ENCODE measurements at places on chromosomes 13 and 19. TPM values are rescaled to one million over a fixed set of nuclear protein-coding genes. Genes with fewer than 3 reads are reported as not detected.

DNA sequence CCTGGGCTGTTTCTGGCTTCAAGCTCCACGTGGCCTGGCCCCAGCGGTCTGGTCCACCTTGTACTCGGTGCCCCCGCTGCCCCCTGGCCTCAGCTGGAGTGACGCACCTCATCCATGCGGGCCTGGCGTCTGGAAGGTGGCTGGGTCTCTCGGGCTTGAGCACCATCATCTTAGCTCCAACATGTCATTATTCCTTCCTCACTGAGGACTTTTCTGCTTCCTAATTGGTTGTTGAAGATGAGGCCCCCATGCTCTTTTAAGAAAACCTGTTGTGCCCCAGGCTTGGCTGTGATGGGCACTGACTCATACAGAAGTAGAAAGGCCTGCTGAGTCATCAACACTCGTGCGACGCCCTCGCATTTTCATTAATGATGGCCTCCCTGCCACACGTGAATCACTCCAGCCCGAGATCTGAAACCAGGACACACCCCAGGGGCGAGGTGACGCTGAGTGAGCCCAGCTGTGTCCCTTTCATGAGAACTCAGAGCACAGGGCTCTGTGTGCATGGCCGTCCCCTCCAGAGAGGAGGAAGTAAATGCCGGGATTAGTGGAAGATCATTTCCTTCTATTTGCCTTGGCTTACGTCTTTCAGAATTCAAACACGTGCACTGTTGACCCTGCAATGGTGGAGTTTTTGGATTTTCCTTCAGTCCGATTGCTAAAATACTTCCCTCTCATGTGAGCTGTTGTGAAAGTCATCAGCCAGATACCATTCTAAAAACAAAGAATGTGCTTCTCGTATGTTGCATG lies 14.0 kb upstream of the GJA3 start:
- no peak for DNase-seq

GRCh38 chr13:101925731-101926130 lies 473.3 kb downstream of the ITGBL1 start:
- no peak for DNase-seq

GRCh38 chr13:72850959-72851677 lies 69.2 kb downstream of the PIBF1 start:
- DNase-seq = no peak

DNA sequence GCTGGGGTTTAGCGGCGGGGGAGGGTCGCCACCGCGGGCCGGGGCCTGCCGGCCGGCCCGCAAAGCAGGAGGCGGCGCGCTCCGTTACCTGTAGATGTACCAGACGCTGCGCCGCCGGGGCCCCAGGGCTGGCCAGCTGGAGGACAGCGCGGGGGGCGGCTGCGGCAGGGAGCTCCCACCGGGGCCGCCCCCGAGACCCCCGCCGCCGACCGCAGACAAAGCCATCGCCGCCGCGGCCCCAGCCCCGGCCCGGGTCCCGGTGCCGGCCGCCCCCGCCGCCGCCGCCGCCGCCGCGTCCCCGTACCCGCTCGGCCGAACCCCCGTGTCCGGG lies 24.8 kb downstream of the SHANK1 start:
- no peak for DNase-seq

- DNase-seq = peak; percentile 96
Observed at GRCh38 chr19:34999498-35000337, at the start of gene GRAMD1A. Gene GRAMD1A (plus strand): TSS chr19:35000323. CDS start chr19:35000479, 156 bp downstream.

DNA sequence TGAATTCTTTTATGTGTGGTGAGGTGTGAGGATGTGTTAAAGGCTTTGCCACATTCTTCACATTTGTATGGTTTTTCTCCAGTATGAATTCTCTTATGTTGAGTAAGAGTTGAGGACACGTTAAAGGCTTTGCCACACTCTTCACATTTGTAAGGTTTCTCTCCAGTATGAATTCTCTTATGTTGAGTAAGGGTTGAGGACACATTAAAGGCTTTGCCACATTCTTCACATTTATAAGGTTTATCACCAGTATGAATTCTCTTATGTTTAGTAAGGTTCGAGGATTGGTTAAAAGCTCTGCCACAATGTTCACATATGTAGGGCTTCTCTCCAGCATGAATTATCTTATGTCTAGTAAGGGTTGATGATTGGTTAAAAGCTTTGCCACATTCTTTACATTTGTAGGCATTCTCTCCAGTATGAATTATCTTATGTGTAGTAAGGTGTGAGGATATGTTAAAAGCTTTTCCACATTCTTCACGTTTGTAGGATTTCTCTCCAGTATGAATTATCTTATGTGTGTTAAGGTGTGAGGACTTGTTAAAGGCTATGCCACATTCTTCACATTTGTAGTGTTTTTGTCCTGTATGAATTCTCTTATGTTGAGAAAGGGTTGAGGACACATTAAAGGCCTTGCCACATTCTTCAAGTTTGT lies 27.1 kb downstream of the ZNF724 start:
- DNase-seq = no peak

DNA sequence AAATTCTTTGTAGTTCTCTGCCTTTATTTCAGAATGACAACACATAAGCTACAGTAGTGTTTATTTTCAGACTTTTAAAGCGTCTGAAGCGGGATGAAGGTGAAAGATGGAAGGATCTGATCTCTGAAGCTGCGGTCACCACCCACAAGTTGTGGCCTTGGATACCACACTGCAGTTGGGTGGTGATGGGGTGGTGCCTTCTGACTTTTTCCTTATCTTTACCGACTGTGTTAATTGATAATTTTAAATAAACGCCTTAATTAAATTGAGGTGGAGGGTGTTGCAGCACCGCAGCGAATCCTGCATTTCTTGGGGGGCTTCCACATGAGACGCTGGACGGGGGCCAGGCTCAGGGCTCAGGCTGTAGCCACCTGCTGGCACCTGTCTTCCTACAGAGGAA lies 1.3 kb downstream of the TFDP1 start:
- peak; percentile 44 for DNase-seq

The PCDH17 gene
- total RNA-seq = 7.3 TPM

The ZNF99 gene
- 0.11 TPM for total RNA-seq

Measured in cardiac septum (tissue), 1 donor.